Stromal cell of bone marrow (primary cell): ENCODE measurements at places on chromosomes 3 and 15.

GRCh38 chr15:73704869-73705645 lies 20.9 kb downstream of the CD276 start:
- no peak for DNase-seq

- no peak for DNase-seq
Observed at GRCh38 chr3:24830230-24831152, 335.8 kb upstream of the THRB start.

DNA sequence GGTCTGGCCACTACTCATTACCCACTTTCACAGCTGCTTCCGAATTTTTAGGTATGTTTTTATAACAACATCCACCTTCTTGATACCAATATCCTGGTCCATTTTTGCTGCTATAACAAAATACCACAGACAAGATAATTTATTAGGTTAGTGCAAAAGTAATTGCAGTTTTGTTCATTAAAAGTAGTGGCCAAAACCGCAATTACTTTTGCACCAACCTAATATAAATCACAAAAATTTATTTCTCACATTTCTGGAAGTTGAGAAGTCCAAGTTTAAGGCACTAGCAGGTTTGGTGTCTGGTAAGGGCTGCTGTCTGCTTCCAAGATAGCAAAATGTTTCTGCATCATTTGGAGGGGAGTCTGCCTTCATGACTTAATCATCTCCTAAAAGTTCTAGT lies 624.7 kb upstream of the ALCAM start:
- DNase-seq, result no peak

DNA sequence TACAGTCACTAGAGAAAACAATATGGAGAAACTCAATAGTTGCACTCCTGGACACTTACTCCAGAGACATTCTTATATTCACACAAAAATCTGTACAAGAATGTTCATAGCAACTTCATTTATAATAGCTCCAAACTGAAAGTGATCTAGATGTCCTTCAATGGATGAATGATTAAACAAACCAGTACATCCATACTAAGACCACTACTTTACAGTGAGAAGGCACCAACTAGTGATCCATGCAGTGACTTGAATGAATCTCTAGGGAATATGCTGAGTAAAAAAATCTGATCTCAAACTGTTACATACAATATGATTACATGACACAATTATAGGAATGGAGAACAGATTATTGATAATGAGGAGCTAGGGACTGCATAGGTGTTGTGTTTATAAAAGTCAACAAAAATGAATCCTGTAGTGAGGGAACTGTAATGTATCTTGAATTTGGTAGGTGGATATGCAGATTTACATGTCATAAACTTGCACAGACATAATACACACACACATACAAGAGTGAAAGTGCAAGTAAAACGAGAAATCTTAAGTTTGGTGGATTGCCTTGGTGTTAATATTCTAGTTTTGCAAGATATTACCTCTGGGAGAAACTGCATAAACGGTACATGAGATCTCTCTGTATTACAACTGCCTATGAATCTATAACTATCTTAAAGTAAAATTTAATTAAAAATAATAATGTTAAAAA lies 85.7 kb downstream of the SPATA16 start:
- DNase-seq, result no peak

DNA sequence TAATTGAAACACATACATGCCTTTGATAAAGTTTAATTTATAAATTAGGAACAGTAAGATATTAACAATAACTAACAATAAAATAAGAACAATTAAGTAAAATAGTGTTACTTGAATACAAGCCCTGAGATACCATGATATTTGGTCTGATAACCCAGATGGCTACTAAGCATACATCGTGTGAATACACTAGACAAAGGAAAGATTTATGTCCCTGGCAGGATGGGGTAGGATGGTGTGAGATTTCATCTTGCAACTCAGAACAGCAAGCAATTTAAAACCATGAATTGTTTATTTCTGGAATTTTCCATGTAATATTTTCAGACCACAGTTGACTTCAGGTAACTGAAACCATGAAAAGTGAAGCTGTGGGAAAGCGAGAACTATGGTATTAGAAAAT lies 169.5 kb downstream of the DIPK2A start:
- DNase-seq, result no peak

GRCh38 chr3:194615226-194615625 lies 18.0 kb downstream of the TMEM44 start:
- DNase-seq, result no peak

GRCh38 chr15:66496951-66497501 lies 536 bp downstream of the SNAPC5 start:
- no peak for DNase-seq

DNA sequence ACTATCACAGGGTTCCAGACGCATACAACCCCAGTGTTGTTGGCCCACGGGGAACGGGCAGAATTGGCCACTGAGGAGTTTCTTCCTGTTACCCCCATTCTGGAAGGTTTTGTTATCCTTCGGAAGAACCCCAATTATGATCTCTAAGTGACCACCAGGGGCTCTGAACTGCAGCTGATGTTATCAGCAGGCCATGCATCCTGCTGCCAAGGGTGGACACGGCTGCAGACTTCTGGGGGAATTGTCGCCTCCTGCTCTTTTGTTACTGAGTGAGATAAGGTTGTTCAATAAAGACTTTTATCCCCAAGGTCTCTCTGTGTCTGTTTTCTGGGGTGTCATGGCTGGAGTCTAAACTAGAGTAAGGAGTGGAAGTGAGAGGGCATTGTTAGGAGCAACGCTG lies 5.7 kb upstream of the EIF4G1 start:
- DNase-seq, result no peak

GRCh38 chr3:131782751-131783150 lies 252.1 kb downstream of the CPNE4 start:
- DNase-seq, result no peak

DNA sequence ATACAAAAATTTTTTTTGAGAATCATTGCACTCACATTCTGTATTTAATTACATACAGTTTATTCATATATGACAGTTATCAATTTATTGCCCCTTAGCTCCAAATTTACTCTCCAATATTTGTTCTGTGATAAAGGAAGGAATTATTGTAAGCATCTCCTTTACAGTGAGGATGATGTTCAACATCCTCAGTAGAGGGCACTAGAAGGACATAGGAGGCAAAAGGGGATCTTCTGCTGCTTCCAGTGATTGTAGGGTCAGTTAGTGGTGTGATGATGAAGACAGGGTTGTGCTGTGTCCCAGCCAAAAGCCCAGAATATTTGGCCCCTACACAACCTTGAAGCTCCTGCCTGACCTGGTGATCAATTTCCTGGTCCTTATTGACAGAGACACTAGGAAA lies 89.9 kb upstream of the DCBLD2 start:
- DNase-seq, result no peak

GRCh38 chr3:77142578-77142977 lies 102.7 kb downstream of the ROBO2 start:
- DNase-seq, result no peak
